ENCODE measurements at places on chromosomes 6 and 20.
A peak's percentile ranks its signal among the peaks of the same experiment; 100 is the strongest.

GRCh38 chr20:38073307-38074071, 39.9 kb downstream of the RPRD1B start:
- DNase-seq = no peak

GRCh38 chr6:156639009-156639721, 138.0 kb upstream of the ARID1B start:
- no peak for DNase-seq

DNA sequence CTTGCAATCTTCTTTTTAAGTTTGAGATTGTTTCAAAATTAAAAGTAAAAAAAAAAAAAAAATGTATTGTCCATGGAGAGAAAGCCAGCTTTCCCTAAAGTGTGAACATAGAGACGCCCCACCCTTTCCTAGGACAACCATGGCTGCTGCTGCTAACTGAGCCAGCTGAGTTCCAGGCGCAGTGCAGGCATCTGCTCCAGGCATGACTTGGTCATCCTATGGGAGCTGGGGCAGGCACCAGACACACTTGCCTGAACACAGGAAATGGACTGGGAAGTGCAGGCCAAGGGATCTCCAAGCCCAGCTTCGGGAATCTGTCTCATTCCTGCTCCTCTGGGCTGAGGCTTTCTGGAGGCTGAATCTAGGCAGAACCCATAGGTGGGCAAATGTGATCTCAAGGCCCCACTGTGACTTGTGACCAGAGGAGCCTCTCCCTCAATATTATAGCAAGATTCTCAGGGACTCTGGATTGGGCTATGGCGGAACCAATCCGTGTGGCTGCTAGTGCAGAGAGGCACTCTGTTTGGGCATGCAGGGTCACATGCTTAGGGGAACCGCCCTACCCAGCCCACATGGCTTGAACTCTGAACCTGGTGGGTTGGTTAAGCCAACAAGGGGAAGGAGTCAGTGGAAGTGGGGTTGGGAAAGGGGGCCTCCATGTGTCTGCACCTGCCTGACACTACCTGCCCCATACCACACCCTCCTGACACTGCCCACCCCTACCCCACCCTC, 138.2 kb upstream of the CST7 start:
- no peak for DNase-seq

GRCh38 chr20:41006126-41006935, 22.3 kb upstream of the TOP1 start:
- no peak for DNase-seq

DNA sequence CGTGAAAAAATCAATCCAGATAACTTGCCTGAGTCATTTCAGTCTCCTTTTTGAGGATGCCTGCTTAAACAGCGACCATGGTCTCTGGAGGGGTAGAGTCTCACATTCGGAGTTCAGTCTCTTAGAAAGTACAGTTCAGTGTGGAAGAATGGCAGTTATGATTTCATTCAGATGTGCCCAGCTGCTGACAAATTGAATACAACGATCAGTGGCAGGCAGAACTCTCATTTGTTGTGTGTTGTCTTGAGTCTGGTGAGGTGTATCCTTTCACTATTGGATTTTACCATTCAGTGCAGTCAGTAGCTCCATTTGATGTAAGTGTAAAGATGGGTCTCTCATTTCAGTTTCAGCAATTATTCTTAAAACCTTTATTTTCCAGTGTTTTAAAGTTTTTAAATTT, 639 bp upstream of the TULP4 start:
- DNase-seq = no peak

GRCh38 chr6:3001773-3002293, 2.1 kb downstream of the NQO2 start:
- DNase-seq = no peak

GRCh38 chr20:20489648-20490341, 121.9 kb downstream of the INSM1 start:
- no peak for DNase-seq

DNA sequence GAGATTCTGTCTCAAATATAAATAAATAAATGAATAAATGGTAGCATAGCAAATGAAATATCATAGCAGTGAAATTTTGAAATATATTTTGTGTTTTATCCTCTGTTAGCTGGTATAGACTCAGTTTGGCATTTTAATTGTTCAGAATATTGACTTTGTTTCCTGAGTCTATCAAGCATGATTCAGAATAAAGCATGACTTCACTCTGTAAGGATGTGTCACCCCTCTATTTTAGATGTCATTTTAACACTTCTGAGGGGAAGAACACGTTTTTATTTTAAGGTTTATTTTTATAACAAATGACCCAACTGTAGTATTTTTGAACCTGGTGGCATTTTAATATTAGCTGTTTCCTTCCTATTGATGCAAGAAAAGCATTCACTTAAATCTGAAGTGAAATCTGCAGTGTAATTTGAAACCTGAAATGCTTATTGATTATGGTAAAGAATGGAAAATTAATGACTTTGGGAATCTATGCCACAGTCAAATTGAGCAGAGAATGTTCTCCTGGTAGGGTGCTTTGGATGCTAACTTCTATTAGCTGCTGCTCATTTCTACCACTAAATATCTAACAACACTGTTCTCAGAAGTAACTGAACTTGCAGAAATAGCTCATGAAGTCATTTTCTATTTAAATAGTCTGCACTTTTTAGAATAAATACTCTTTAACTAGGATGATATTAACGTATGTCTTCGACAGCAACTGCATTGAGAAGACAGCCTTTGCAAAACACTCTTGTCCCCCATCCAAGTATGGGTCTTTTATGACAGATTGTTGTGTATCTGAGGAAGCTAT, 114.2 kb downstream of the SOX4 start:
- DNase-seq = no peak

DNA sequence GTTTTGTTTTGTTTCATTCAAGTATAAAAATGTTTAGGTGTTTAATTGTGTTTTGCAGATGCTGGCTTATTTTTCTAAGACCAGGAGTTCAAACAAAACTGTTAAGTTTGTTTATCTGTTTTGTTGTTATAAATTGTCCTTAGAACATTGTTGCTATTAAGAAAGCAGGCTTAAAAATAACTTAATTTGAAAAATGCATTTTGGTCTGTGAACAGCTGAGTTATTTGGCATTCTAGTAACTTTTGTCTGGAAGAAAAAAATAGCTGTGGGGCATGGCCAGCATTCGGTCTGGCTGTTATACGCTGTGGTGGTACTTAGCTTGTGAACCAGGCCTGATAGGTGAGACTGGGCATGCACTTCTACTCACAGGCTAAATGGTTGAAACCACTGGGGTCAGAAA, 37.8 kb downstream of the SLX4IP start:
- no peak for DNase-seq

- DNase-seq = no peak
Observed at GRCh38 chr6:82371799-82372546, 8.4 kb downstream of the TPBG start.

DNA sequence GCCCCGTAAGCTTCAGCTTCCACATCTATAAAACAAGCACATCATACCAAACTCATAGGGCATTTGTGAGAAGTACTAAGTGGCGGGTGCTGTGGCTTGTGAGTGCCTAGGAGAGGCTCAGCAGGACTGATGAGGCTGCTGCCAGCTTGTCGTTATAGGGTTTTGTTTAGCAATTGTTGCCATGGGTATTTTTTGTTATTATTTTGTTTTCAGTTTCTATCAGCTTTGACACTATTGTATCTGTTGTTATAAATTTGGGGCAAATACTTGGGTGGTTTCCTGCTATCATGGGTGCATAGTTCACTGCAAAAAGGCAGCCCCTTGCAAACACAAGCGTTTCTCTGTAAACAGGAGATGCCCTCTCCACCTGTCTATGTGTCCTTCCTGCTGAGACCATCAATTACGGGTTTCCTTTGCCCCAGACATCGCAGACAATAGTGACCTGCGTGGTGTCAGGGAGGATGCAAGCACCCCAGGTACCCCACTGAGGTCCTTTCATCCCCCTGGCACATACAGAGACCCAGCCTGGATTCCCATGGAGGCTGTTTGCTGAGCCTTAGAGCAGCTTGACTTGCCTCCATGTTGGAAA, 3.1 kb upstream of the CCDC167 start:
- DNase-seq = no peak

GRCh38 chr6:45415788-45416518, 38.2 kb upstream of the SUPT3H start:
- DNase-seq = no peak

GRCh38 chr6:147001621-147002020, 202.6 kb upstream of the STXBP5 start:
- DNase-seq = no peak

DNA sequence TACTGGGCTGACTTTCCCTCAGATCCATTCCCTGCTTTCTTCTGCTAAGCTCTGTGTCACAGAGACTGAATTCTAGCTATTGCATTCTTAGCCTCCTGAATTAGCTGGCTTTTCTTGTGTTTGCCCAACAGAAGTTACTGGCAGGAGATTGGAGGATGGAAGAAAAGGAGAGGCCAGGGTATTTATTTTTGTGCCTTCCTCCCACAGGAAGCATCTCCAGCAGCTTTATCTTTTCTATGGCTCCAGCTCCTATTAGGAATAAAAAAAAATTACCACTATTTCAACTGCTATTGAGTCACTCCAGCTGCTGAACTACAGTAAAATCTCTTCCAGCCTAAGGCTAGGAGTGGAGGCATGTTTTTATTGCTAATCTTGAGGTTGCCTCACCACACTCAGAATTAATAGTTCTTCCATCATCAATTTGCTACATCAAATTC, 492.4 kb downstream of the RFPL4B start:
- no peak for DNase-seq

DNA sequence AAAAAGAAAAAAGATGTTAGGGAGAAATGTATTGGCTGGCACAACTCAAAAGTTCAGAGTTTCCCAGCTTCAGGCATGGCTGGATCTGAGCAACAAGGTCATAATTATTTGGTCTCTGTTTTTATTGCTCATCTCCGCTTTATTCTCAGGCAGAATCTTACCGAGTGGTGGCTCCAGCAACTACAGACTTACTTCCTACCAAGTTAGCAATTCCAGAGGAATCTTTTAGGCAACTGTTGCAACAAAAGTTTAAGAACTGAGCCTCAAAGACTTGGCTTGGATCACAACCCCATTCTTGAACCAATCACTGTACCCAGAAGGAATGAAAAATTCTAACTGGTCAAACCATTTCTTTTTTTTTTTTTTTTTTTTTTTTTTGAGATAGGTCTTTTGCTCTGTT, 35.5 kb upstream of the NCOA3 start:
- DNase-seq = no peak

GRCh38 chr6:152637296-152638047, at the start of gene SYNE1:
Gene SYNE1, minus strand, starts transcription at chr6:152637362. Its CDS starts 9,031 bp downstream, at chr6:152628331.
- DNase-seq = no peak

DNA sequence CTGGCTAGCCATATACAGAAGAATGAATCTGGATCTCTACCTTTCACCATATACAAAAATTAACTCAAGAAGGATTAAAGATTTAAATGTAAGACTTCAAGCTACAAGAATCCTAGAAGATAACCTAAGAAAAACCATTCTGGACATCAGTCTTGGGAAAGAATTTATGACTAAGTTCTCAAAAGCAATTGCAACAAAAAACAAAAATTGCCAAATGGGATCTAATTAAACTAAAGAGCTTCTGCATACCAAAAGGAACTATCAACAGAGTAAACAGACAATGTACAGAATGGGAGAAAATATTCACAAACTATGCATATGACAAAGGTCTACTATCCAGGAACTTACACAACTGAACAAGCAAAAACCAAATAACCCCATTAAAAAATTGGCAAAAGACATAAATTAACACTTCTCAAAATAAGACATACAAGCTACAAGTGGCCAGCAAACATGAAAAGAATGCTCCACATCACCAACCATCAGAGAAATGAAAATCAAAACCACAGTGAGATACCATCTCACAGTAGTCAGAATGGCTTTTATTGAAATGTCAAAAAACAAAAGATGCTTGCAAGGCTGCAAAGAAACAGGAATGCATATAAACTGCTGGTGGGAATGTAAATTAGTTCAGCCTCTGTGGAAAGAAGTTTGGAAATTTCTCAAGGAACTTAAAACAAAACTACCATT, 66.8 kb upstream of the RSPO3 start:
- no peak for DNase-seq

- no peak for DNase-seq
Observed at GRCh38 chr20:39206899-39207564, 244.9 kb downstream of the DHX35 start.

DNA sequence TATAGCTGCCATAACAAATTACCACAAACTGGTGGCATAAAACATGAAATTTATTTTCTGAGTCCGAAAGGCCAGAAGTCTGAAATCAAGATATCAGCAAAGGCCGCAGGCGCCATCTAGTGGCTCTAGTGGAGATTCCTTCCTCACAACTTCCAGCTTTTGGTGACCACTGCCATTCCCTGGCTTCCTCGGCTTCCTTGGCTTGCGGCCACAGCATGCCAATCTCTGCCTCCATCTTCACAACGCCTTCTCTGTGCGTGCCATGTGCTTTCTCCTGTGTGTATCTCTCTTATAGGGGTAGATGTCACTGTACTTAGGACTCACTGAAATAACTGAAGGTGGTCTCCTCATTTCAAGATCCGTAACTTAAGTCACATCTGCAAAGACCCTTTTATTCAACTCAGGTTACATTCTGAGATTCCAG, 5.4 kb upstream of the PLAGL1 start:
- DNase-seq = peak; percentile 15

DNA sequence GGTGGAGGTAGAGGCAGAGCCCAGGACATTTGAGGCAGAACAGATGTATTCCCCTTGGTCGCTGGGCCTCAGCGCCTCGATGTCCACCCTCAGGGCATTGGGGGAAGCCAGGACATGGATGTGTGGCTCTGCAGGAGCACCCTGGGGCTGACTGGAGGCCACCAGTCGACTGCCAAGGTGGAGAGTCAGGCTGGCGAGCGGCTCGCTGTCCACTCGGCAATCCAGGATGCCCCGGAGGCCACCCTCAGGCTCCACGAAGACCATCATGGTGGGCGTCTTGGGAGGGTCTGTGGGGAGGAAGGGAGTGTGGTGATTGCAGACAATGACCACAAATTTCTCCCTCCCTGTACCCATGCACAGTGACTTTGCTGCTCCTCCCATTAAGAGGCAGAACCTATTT, 8.2 kb upstream of the ADAM33 start:
- no peak for DNase-seq

- no peak for DNase-seq
Observed at GRCh38 chr6:1482381-1483166, 93.2 kb downstream of the FOXF2 start.

DNA sequence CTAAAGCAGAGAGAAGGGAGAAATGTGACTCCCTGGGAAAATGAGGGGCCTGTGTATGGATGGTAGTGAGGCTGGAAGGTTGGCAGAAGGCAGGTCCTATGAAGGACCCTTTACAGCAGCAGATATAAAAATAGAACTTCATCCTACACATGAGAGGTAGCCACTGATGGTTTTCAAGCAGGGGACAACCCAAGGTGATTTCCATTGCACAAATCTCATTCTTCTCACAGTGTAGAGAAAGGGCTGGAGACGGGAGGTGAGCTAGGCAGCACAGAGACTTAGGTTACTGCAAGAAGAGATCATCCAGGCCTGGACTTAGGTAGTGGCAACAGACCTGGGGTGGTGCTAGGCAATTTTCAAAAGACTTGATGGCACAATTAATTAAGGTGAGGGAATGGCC, 30.7 kb downstream of the TRAM2 start:
- DNase-seq = no peak

GRCh38 chr6:5994234-5994998, 12.3 kb downstream of the NRN1 start:
- DNase-seq = no peak
